ENCODE measurements at places on chromosomes 6 and 20.

GRCh38 chr20:61753316-61753942 lies 312.3 kb downstream of the TAF4 start:
- no peak for DNase-seq

DNA sequence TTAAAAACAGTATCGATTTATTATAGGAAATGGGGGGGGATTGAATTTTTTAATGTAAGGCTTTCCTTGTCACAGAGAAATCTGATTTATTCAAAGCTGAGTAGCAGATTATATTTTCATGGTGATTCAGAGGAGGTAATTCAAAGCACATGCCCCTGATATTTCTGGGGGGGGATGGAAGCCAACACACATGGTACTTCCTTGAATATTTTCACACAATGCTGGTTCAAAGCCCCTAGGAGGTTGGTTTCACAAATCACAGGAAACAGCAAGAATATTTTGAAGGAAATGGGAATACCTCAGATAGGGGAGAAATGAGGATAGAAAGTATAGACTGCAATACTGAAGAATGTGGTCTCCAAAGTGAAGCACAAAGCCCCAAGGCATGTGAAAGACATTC lies 98.8 kb downstream of the RTN4IP1 start:
- DNase-seq, result no peak

DNA sequence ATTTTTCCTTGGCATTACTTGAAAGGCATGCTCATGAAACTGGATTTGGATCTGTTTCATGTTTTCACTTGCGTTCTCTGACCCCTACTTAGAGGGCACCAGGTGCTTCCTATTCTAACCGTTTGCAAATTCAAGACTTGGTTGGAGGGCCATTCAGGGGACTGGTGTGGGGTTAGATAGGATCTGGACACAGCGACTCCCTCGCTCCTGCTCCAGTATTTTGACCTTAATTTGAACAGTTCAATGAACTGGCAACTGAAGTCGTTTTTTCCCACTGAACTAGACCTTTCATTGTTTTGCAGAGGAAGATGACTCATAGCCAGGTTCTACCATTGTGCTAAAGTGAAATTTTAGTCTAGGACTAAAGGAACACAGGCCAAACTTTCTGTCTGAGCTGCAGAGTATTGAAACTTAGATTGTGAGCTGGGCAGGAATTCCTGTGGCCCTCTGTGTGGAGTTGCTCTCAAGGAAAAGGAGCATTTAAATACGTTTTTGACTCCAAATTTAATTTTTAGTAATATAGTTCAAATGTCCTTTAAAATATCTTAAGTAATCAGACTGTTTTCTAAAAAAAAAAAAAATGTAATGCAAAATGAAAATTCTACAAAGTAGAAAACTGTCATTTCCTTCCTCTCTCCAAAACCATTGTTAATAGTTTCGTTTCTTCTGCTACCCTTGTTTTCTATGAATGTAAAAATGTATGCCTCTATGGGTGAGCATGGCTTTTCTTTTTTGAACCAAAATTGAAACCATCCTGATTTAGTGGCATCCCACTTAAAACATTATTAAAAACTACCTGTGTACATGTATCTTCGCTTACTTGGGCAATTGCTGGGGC lies 64.8 kb downstream of the UTRN start:
- no peak for DNase-seq

DNA sequence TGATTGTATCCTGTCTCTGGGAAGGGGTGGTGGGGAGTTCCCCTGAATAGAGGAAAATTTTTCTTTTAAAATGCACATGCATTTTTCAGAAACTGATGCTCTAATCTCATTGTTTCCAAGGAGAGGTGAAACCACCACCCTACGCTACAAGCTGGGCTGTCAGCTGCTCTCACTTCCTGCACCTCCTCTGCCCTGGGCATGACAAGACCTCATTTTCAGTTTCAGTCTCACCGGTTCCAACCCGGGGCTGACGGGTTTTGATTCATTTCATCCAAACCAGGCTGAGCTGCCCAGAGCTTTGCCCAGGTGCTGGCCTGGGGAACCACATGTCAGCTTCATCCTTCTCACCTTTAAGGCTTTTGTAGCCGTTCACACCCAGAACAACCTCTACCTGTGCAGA lies 99.7 kb downstream of the EYA2 start:
- DNase-seq, result no peak

DNA sequence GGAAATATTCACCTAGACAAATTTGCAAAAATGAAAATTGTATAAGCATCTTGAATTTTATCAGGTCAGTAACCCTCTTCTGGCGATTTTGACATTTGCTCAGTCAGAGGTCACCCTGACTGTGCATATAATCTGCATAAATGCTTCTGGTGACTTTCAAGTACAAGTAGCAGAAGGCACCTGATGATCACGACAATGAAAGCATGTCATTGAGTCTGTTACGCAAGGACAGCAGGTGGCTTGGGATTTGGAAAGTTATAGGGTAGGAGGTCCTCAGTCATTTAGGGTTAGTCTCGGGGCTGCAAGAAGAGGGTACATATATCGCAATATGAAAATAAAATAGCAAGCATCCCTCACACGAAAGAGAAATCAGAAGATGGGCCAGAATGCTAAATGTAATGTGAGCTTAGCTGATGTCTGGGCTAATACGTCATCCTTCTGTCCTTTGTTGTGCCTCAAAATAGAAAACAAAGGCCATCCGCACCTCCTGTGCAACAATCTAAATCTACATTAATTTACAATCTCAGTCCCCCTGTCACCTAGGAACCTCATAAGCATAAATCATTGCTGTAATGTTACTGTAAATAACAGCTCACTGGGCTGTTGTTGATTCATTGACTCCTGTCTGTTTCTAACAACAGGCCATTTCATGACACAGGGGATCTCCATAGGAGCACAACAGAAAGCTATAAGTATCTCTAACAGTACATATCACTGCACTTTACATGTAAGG lies 155.2 kb upstream of the RSPO3 start:
- no peak for DNase-seq

GRCh38 chr20:12130781-12131180 lies 213.1 kb downstream of the BTBD3 start:
- no peak for DNase-seq

DNA sequence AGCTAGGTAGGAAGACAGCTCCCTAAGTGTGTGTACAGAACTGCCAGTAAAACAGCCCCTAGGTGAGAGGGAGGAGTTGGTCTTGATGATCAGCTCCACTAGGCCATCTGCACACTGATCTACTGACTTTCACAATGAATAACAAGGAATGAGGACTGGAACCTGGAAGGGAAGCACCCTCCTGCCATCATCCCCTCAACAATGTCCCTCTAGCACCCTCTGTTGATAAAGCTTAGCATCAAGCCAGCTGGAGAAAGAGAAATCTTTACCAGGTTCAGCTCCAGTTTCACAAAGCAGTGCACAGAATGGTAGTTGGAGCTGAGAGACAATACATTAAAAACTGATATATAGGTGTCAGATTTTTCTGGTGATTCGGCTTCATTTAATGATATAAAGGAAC lies 57.2 kb upstream of the IRAK1BP1 start:
- no peak for DNase-seq

- DNase-seq, result no peak
Measured at GRCh38 chr6:337805-338368, 45.6 kb downstream of the DUSP22 start.

GRCh38 chr20:11132819-11133415 lies 459.1 kb upstream of the JAG1 start:
- DNase-seq, result no peak

GRCh38 chr20:24634855-24635254 lies 165.4 kb downstream of the SYNDIG1 start:
- no peak for DNase-seq

DNA sequence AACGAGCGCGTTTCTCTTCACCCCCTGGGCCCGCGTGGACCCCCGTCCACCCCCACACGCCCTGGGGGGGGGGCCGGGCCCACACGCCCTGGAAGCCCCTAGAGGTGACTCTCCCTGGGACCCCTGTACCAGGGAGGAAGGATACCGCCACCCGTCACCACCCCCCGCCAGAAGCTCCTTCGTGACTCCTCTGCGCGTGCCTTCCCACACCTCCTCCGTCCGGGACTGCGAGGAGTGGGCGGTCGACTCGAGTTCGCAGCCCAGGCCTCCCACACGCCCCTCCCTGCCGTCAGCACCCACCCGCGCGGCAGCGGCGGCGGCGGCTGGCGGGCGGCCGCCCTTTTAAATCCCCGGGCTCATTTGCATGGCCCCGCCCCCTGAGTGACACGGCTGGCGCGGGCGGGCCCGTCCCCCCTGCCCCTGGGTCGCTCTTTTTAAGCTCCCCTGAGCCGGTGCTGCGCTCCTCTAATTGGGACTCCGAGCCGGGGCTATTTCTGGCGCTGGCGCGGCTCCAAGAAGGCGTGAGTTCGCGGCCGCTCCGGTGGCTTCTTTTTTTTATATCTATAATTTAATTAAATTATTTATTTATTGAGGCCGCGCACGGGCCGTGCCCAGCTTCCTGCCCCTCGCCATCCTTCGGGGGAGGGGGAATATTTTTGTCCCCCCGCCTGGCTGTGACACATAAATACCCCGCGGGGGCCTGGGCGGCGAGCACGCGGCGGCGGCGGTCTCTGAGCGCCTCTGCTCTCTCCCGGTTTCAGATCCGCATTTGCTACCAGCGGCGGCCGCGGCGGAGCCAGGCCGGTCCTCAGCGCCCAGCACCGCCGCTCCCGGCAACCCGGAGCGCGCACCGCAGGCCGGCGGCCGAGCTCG lies at the start of gene HMGA1:
Gene HMGA1 (plus strand): TSS at position 431 of the 873 bp plus-strand sequence. CDS start 3,908 bp downstream, outside the sequence.
- DNase-seq, result peak; percentile 88

Measured in T-helper 1 cell (primary cell).